ENCODE measurements at places on chromosomes 2 and 18. TPM values are rescaled to one million over a fixed set of nuclear protein-coding genes. Genes with fewer than 3 reads are reported as not detected.

DNA sequence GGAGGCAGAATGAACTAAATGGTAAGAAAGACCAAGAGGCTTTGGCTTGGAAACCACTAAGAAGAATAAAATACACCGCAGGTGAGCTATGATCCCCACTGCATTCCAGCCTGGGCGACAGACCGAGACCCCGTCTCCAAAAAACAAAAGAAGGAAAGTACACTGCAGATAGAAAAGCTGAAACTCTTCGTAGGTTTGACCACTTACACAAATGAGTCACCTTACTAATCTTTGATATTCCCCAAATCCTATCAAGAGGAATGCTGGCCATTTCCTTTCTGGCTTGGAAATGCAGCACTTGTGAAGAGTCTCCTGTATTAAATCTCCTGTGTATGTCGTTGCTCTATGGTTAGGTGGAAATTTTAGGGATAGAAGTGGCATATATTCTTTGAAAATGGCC is 108.8 kb downstream of the MTCL1 start:
- no peak for DNase-seq

GRCh38 chr2:54969940-54970338 is 80.3 kb downstream of the RTN4 start:
- no peak for DNase-seq

- no peak for DNase-seq
Measured at GRCh38 chr2:183605440-183605839, 481.2 kb downstream of the NUP35 start.

DNA sequence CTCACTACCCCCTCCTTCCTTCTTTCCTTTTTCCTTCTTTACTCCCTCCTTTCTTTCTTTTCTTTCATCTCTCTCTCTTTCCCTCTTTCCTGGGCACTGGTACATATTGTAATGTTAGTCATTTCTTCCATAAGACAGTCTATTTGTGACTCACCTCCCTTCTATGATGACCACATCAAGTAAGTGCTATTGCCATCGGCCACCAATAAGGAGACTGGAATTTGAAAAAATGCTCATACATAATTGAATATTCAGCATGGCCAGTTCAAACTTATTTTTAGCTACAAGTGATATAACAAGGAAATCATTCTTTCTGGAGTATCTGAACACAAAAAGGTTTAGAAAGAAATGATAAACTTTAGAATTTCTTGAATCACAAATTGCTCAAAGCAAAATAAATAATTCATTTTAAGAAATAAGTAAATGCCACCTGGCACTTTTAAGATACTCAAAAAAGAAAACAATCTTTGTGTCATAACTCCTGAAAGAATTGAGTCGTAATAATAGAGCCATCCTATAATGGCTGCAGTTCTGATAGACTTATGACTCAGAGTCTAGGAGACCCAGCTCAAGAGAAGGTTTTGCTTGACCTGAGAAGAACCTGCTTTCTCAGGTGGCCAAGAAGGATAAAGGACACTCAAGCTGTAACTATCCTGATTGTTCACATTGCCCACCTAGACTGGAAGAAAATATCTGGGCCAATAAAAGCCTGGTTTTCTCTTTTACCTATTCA is 51.6 kb upstream of the CCBE1 start:
- no peak for DNase-seq

DNA sequence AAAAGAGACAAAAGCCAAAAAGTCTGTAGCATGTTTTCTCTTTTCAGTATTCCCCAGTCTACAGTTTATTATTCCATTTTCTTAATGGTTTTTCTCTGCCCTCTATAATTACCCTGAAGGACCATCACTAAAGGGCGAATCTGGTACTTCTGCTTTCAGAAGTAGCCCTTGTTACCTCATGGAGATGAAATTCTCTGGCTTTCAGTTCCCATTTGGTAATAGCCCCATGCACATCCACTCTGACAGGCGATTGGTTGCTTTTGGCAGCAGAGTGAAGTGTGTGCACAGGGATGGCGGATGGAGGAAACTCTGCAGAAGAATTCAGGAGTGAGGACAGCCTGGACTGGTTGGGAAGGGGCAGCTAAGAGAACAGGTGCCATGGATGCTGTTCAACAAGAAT is 66.3 kb upstream of the NABP1 start:
- DNase-seq = no peak

GRCh38 chr2:69828938-69829255 is 563 bp upstream of the GMCL1 start:
- no peak for DNase-seq

DNA sequence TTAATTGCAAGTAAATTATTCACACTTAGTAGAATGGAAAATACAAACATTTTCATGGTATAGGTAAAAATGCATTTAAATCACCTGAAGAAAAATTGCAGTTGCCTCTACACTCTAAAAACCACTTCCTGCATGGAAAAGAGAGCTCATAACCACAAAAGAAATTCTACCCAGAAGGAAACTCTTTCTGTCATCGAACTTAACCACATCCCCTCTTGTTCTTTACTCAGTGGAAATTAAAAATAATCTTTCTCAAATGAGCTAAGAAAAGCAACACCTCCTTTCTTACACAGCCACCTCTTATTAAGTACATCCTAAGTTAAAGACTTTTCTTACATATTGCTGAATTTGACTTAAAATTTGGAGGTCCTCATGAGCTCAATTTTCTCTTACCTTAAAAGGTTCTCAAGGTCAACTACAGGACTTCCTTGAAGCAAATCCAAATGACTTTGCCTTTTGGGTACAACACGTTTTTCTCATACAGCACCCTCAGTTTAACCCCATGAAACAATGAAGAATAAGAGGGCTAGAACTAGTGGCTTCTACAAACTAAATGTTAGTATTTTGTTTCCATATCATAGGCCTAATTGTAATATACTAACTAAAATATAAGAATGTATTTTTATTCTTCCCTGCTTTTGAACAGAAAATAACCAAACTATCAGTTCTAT is 109.1 kb upstream of the CRIM1 start:
- DNase-seq = no peak

DNA sequence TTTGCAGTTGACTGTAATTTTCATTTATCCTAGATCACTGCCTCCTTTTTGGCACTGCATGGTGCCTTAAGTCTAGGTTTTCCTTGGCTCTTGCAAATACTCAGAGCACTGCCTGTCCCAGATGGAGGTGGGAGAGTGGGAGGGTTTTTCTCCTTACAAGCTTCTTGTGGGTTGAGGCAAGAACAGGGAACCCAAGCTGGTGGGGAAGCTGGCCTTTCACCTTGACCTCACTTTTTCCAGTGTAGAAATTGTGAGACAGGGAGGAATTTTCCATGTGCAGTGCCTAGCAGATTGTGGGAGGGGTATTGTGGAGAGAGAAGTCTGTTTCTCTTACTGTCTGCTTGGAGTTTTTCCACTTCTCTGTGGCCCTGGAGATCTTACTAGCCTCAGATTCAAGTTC is 21.5 kb downstream of the GALNT1 start:
- DNase-seq = no peak

- DNase-seq = no peak
Measured at GRCh38 chr2:141311430-141311829, 819.4 kb downstream of the LRP1B start.

DNA sequence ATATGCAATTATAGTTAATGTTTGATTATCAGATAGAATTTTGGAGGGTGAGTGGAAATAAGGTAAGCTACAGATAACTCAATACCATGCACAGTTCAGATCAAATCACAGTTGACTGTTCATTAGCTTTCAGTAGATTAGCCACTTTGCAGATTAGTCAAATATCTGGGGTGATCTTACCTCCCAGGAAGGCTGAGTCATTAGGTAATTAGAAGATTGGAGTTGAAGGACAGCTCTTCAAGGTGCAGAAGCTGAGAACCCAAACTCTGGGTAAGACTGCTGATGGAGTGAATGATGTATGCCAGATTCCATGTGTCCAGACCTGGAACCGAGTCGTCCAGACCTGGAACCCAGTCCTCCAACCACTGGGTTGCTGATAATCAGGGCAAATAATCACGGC is 262.8 kb upstream of the UBE2E3 start:
- DNase-seq = no peak

Gene CGREF1
- not detected for total RNA-seq

Gene RIT2
- not detected for total RNA-seq

Gene PHOSPHO2
- total RNA-seq = 10.5 TPM

Gene SPATA3
- total RNA-seq = not detected

Gene DLGAP1
- 1.8 TPM for total RNA-seq

Gene GPR17
- total RNA-seq = 0.15 TPM

Gene MATN3
- total RNA-seq = 8.9 TPM
